ENCODE measurements at places on chromosomes 6 and 20.

DNA sequence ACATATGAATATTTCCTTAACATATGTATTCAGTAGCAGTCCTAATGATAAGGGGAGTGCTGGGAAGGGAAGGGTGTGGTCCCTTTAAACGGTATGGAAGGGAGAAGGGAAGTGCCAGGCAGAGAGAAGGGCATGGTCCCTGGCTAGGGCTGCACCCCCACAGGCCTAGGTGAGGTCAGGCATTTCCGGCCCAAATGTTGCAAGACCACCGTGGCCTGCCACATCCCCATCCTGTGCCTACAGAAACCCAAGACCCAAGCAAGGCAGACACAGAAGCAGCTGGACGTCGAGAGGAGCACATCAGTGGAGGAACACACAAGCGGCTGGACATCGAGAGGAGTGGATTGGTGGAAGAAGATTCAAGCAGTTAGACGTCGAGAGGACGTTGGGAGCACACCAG, 5.9 kb downstream of the RRAGD start:
- DNase-seq = no peak

- no peak for DNase-seq
Measured at GRCh38 chr20:10562899-10563298, 110.9 kb downstream of the JAG1 start.

DNA sequence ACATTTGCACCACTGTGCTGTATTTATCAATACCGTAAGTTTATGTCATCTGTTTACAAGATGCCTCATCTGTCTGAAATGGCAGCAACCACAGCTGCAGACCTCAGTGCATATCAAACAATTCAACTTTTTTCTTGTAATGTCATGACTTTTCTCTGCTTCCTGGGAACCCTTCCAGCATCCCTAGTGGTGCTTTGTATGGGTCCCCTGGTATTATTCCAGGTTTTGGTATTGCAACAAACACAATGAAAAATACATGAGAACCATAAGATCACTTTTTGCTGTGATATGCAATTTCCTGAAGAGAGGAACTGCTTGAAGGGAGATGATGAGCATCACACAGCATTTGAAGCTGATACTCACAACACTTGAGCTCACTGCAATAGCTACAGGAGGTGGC, 12.0 kb upstream of the TXNDC5 start:
- no peak for DNase-seq

DNA sequence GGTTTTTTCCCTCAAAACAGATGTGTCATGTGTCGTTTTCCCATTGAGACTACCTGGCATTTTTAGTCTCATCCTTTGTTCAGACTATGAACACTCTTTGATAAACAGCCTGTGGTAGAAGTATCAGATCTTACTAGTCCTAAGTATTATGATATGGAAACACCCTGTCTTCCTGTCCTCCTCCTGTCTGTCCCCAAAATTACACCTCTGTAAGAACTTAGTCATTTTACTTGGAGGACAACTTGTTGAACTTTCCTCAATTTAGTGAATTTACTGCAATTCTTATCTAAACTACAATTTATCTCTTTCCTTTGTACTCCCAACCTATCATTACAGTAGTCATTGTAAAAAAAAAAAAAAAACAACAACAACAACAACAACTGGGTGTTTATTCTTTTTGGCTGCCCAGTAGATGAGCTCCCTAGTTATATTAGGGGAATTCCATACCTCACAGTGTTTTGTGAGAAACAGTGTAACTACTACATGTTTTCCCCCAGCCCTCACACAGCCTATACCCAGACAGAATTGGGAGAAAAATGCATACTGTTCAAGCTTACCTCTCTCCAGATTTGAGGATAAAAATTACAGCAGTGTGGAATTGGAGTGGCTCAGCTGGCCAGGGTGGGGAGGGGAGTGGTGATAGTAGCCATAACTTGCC, 18.5 kb upstream of the ERVFRD-1 start:
- no peak for DNase-seq

Data from dorsolateral prefrontal cortex (tissue), 122 donors.